Stimulated activated CD4-positive, alpha-beta T cell treated with anti-CD3 and anti-CD28 coated beads, TNF-alpha, amount 100 ng/mL, for 1 hour (primary cell): ENCODE measurements at places on chromosomes 5 and 9.
A peak's percentile ranks its signal among the peaks of the same experiment; 100 is the strongest.

- DNase-seq, result no peak
Observed at GRCh38 chr5:134512661-134512999, 12.8 kb upstream of the JADE2 start.

DNA sequence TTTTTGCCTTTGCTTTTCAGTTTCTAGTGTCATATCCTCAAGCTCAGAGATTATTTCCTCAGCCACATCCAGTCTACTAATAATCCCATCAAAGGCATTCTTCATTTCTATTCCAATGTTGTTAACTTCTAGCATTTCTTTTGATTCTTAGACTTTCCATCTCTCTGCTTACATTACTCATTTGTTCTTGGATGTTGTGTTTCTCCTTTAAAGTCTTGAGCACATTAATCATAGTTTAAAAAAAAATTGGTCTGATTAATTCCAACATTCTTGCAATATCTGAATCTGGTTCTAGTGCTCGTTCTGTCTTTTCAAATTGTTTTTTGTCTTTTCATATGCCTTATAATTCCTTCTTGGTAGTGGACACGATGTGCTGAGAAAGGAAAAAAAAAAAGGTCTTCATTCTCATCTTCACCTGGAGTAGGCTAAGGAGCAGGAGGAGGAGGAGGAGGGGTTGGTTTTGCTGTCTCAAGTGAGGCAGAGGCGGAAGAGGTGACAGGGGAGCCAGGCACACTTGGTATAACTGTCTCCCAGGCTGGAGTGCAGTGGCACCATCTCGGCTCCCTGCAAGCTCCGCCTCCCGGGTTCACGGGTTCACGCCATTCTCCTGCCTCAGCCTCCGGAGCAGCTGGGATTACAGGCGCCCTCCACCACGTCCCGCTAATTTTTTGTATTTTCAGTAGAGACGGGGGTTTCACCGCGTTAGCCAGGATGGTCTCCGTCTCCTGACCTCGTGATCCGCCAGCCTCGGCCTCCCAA, 16.3 kb downstream of the PRXL2C start:
- no peak for DNase-seq

DNA sequence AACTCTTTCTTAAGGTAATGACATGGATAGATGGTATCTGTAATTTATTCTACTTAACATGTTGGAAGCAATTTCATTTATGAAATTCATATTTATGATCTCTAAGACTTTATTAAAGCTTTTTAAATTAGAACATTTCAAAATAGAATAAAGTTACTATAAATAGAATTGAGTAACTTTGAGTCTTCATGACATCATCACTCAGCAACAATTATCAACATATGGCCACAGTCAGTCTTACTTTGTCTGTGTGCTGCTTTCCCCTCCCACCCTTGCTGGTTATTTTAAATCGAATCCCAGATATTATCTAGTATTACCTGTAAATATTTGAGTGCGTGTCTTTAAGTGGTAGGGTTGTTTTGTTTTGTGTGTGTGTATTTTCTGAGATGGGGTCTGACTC, 65.2 kb downstream of the IPO11 start:
- DNase-seq, result no peak

DNA sequence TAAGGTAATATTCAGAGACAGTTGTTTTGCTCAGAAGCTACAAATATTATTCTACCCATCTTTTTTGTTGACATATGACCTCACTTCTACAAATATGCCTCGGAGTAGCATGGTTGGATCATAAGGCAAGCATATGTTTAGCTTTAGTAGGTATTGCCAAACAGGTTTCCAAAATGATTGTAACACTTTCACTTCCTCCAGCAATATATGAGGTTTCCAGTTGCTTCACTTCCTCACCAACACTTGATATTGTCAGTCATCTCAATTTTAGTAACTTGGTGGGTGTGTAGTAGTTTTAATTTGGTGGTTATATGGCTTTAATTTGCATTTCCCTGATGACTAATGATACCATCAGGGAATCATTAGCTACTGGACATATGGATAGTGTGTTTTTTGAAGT, 46.7 kb downstream of the TNFSF8 start:
- no peak for DNase-seq

DNA sequence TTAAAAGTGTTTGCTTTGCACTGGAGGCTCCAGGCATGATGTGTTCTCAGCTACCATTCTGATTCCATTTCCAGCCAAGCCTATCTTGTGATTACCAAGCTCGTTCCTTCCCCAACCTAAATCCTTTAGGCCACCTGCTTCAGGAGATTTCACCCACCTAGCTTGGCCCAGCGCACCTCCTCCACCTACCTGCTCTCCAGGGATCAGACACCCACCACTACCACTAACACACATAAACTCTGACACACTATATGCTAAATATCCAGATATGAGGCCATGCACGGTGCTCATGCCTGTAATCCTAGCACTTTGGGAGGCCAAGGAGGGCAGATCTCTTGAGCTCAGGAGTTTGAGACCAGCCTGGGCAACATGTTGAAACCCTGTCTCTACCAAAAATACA, 2.4 kb downstream of the MYORG start:
- DNase-seq, result no peak

DNA sequence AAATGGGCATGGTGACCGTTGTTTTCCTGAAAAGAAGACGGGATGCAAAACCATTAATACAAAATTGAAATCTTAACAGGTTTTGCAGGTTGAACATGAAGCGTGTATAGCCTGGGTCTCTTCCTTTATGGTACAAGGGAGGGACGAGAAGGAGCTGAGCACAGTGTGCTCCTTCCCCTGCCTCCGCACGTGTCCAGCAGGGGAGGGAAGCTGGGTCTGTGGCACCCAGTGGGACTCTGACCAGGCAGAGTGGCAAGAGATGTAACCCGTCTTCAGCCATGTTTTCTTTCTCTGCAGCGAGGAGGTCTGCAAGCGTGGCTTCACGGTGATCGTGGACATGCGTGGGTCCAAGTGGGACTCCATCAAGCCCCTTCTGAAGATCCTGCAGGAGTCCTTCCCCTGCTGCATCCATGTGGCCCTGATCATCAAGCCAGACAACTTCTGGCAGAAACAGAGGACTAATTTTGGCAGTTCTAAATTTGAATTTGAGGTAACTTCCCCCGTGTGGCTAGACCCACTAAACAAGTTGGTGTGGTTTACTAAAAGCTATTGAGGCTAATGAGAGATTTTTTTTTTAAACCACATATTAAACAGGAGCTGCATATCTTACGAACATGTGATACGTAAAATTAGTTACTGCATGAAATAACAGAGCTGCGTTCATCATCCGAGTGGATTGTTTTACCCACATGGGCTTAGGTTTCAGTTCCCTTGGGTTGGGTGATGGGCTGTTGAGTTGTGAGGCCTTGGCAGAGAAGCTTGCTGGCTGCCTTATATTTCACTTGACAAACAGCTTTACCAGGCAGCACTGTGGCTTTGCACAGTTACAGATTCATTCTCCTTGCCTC, 143.7 kb downstream of the TRIO start:
- no peak for DNase-seq

DNA sequence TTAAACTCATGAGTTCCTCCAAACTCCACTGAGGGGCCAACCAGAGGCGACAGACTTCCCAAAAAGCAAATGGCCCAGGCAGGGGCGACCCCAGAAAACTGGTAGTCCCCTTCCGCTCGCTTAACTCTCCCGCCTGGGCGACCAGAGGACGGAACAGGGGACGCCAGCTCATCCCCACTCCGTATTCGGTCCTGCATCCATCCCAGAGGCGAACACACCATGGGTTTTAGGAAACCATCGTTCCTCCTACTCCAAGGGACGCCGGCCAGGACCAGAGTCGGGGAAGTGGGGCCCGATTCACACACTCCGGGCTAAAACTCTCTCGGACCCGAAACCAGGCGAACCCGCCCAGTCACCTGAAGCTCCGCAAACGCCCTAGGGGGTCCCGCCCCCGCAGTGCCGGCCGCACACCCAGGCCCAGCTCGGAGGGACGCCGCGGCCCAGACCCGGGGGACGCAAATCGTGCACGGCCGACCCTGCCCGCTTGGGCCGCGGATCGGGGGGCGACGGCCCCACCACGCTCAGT, 478 bp downstream of the TEX10 start:
- peak; percentile 7 for DNase-seq

GRCh38 chr5:135163391-135163790, 129.4 kb upstream of the PITX1 start:
- DNase-seq, result no peak

GRCh38 chr9:113461943-113462342, 1.6 kb upstream of the RGS3 start:
- DNase-seq, result no peak

- DNase-seq, result no peak
Observed at GRCh38 chr5:75701856-75702255, 15.4 kb downstream of the POC5 start.

GRCh38 chr9:107946364-107947141, 457.0 kb upstream of the KLF4 start:
- DNase-seq, result no peak

DNA sequence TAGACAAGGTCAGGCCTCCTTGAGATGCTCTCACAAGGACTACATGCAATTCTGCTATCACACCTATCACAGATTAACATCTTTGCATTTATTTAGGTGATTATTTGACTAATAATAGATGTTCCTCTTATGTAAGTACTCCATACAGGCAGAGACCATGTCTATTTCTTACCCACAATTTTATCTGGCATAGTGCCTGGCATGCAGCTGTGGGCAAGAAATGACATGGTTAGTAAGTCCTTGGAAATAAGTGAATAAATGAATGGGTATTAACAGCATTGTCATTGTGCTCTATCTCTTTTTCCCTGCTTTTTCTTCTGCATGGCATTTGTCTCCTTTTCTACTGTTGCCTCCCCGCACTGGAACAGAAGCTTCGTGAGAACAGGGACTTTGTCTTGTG, 49.4 kb downstream of the SLC22A5 start:
- no peak for DNase-seq

DNA sequence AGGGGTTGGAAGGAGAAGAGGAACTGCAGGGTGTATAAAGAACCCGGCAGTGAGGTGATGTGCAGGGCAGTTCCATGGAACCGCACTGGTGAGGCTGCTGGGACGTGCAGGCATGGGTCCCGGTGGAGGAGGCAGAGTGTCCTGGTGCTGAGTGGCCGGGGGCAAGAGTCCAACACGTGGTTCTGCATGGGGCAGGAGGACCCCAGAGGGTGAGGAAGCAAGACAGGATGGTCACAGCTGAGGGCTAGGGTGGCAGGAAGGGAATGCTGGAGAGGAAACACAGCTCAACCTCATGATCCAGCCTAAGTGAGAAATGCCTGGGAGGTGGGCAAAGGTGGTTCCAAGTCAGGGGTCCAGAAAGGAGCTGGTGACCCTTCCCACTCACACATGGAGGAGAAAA, 87.2 kb downstream of the S1PR3 start:
- no peak for DNase-seq

DNA sequence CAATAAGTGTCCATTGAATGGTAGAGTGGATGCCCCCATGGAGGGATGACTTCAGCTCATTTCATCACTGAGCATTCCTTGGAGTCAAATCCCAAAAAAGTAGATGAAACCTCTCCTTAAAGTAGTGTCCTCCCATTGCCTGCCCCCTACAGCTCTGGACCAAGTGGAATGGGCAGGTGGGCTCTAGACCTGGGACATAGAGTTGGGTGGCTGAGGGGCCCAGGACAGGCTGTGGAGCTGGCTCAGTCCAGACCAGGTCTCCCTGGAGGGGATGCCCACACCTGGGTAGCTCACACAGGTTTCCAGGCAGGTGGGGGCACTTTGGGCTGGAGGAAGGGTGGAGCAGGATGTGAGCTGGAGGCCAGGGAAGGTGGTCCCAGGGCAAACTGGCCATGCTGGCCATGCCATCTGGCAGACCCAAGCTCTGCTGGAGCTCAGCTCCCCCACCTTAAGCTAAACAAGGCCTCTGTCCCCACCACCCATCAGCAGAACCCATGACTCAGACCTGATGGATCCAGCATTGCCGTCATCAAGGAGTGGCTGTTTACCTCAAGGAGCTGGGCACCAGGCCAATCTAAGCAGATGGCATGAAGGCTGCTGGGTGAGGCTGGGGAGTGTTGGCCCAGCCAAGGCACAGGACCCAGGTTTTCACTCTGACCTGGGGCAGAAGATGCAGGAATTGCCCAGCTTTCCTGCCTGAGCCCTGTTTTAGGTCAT, 6.2 kb upstream of the SPINK4 start:
- DNase-seq, result no peak

GRCh38 chr5:73596705-73597328, 29.2 kb upstream of the ARHGEF28 start:
- DNase-seq, result no peak

GRCh38 chr5:134114886-134115805, 665 bp downstream of the TCF7 start:
- DNase-seq, result peak; percentile 65

DNA sequence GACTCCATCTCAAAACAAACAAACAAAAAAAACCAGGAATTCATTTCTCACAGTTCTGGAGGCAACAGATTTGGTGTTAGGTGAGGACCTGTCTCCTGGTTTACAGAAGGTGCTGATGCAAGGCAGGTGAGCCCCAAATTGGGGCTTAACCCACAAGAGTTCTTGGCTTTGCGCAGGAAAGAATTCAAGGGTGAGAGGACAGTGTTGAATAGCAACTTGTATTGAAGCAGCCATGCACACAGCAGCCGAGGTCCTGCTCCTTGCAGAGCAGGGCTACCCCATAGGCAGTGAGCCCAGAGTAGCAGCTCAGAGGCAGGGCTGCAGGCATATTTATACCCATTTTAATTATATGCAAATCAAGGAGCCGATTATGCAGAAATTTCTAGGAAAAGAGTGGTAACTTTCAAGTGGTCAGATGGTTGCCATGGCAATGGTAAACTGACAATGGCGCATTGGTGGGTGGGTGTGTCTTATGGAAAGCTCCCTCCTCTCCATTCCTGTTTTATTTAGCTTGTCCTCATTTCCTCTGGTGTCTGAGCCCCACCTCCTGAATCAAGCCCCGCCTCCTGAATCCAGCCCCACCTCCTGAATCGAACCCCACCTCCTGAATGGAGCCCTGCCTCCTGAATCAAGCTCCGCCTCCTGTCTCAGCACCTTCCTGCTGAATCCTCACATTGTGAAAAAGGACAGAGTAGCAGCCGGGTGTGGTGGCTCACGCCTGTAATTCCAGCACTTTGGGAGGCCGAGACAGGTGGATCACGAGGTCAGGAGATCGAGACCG, 34.5 kb upstream of the COL5A1 start:
- no peak for DNase-seq

- no peak for DNase-seq
Observed at GRCh38 chr5:63261695-63262094, 683.1 kb downstream of the LRRC70 start.

DNA sequence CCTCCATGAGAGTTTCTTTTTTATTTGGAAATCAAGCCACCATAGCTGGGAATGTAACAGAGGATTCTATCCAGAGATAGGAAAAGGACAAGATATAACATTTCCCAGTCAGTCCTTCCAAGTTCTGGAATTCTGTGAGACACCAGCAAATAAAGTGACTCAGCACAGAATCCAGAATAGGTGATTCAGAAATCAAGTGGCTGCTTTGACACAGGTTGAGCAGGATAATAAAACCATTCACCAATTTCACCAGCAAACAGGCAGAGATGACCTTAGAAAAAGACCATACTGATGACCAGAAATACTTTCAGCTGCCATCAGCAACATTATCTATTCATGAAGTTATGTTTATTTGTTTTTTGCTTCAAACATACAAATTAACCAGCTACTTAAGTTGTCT, 491.5 kb upstream of the TUSC1 start:
- no peak for DNase-seq

DNA sequence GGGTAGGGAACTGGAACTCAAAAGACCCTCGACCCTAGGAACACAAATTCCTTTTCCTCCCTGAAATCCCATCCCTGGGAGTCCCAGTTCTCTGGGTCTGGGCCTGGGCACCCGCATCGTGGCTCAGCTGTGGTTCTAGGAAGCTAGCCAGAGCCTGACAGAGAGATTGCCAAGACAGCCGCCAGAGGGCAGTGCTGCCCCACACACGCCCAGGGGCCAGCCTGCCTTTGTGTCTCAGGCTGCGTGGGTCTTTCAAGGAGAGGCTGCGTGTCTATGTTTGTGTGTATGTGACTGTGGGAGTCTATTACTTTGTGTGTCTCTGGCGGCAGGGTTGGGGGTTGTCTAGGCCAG, 32.0 kb upstream of the TTLL11 start:
- DNase-seq, result peak; percentile 42
